Activated CD4-positive, alpha-beta memory T cell treated with anti-CD3 and anti-CD28 coated beads for 36 hours (primary cell): ENCODE measurements at places on chromosomes 16 and 17. TPM values are rescaled to one million over a fixed set of nuclear protein-coding genes. Genes with fewer than 3 reads are reported as not detected.

Gene MYH8
- total RNA-seq: not detected

Gene SYT17
- total RNA-seq: 0.10 TPM

- H3K4me3 ChIP-seq: no peak overlapping the region
- no peaks in the 10 kb centered on the region for H3K27me3 ChIP-seq
- H3K27ac ChIP-seq: no peak overlapping the region
- no peaks in the 10 kb centered on the region for H3K4me1 ChIP-seq
- no peak for DNase-seq
Observed at GRCh38 chr16:83345846-83346640, 461.7 kb upstream of the HSBP1 start.

DNA sequence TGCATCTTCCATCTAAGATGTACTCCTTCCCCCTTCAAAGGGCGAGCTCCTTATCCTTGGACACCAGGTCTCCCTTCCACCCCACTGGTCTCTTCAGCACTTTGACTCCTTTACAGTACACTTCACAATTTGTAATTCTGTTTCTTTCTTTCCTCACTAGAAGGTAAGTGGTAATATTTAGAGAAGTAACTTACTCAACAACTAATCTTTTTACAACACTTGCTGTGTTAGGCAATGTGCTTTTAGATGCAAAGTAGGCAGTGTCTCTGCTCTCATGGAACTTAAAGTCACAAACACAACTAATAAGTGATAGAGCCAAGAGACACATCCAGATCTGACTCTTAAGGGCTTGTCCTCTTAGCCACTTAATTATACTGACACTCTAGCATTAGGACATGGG is 6.4 kb downstream of the SIAH1 start:
- no peaks in the 10 kb centered on the region for H3K36me3 ChIP-seq
- no peak for DNase-seq
- no peak overlapping the region for H3K4me3 ChIP-seq
- peaks cover 43% of the 10 kb centered on the region for H3K4me1 ChIP-seq
- H3K27ac ChIP-seq: no peak overlapping the region

DNA sequence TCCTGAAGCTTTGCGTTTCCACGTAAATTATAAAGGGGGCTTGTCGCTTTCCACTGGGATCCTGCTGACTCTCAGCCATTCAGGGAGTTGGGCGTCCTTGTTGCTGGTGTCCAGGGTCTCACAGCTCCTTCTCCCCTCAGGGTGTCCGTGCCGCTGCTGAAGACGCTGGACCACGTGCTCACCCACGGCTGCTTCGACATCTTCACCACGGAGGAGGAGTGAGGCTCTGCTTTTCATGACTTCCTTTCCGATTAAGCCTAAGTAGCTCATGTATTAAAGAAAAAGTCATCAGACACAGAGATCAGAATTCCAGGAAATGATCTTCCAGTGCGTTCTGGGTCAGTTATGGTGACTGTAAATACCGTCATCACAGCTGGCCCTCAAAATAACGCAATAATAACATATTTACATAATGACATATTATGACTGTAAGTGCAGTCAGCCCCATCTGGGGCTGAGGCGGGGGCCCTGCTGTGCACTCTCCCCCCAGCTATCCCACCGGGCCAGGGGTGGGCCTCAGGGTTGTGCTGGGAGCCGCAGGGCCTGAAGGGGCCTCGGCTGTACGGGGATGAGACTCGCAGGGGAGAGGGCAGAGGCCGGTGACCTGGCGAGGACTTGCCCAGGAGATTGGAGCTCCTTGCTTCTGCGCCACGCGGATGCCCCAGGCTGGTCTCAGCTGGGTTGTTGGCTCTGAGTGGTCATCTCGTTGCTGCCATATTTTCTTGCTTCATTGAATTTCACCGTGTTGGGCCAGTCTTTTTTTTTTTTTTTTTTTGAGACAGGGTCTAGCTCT is 92.9 kb upstream of the ZNF750 start:
- H3K27me3 ChIP-seq: no peaks in the 10 kb centered on the region
- H3K36me3 ChIP-seq: peaks cover 25% of the 10 kb centered on the region
- H3K4me1 ChIP-seq: no peaks in the 10 kb centered on the region
- no peak overlapping the region for H3K27ac ChIP-seq
- H3K4me3 ChIP-seq: no peak overlapping the region
- no peak for DNase-seq
